M059J (cell line): ENCODE measurements at places on chromosomes 1 and 21.

GRCh38 chr1:180571832-180572636 is 13.3 kb downstream of the OVAAL start:
- peak; percentile 49 for DNase-seq

DNA sequence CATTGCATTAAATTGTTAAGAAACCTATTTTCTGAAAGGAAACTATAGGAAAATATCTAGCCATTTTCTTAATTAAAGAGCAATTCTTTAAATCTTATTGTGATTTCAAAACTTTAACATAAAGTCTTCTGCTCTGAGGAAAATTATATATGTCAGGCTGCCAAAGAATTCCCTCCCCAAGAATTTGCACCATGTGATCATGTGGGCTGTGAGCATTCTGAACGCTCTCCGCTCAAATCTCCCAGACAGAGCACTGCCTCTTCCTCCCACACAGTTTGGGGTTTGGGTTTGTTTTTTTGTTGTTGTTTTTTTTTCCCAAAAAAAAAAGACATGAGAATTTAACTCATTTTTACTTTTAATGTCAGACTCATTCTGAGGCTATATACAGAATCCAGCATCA is 155.9 kb upstream of the PALMD start:
- DNase-seq, result no peak

GRCh38 chr1:86778569-86779239 is 74.3 kb downstream of the SH3GLB1 start:
- DNase-seq, result peak; percentile 84

GRCh38 chr1:147762233-147763024 is 2.0 kb upstream of the GJA5 start:
- DNase-seq, result peak; percentile 32

DNA sequence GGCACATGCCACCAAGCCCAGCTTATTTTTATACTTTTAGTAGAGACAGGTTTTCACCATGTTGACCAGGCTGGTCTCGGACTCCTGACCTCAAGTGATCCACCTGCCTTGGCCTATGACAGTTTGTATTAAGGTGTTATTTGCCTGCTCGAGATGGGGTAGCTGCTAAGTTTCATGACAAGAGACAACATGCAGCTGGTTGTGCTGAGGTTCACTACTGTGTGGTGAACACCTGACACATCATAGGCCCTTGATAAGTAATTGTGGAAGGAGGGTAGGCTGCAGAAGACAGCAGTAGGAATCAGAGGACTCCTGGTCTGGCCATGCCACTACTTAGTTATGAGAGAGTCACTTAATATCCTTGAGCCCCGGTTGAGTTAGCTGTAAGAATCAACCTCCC is 46.2 kb downstream of the PLPP3 start:
- DNase-seq, result no peak

- no peak for DNase-seq
These were observed 81.5 kb downstream of the ZNF281 start for GRCh38 chr1:200328379-200328778.

GRCh38 chr1:244112636-244113035 is 61.6 kb downstream of the ZBTB18 start:
- peak; percentile 94 for DNase-seq

DNA sequence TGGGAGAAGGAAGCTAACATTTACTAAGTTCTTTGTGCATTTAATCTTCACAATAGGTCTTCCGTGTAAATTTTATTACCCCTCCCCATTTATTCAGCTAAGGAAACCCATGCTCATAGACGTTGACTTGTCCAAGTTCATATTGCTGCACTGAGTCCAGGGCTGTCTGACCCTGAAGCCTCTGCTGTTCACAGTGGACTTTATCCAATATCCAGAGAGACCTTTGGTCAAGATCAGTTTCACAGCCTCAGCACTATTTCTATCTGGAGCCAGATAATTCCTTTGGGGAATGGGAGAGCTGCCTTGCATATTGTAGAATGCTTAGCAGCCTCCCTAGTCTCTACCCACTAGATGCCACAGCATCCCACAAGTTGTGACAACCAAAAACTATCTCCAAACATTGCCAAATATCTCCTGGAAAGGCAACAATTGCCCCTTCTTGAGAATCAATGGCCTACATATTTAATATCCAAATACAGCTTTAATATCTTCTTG is 26.4 kb downstream of the ILDR2 start:
- no peak for DNase-seq

GRCh38 chr1:174958396-174958795 is 41.4 kb upstream of the CACYBP start:
- no peak for DNase-seq

DNA sequence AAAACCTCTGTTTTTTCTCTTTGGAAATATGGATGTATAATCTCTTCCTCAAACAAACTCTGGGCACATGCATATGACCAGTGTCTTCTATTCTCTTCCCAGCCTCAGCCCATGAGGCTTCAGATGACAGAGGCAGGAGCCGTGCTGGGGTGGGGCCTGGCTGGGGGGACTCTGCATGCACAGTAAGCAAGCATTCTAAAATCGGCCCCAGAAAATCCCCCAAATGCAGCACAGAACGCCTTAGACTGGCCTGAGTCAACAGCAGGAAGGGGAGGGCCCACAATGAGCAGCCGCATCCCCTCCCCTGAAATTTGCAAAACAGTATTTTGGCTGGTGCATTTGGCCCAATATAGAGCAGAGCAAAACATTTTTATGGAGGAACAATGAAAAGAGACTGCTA is 47.8 kb downstream of the ITPKB start:
- no peak for DNase-seq

DNA sequence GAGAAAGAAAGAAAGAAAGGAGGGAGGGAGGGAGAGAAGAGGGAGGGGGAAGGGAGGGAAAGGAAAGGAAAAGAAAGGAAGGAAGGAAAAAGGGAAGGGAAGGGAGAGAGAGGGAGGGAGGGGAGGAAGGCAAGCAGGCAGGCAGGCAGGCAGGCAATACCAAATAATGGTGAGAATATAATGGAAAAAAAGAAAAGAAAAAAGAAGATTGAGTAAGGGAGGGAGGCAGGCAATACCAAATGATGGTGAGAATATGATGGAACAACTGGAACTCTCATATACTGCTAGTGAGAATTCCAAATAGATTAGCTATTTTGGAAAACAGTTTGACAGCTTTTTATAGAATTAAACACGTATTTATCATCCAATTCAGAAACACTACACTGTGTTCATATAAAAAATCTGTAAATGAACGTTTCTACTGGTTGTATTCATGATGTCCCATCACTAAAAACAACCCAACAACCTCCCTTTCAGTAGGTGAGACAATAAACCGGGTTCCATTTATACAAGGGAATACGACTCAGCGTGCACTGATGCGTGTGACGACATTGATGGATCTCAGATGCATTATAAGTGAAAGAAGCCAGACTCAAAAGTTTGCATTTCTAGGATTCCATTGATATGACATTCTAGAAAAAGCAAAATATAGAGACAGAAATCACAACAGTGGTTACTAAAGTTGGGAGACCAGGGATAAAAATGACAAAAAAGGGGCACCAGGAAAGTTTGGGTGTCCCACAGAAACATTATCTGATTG is 226.4 kb downstream of the DSCAM start:
- no peak for DNase-seq

DNA sequence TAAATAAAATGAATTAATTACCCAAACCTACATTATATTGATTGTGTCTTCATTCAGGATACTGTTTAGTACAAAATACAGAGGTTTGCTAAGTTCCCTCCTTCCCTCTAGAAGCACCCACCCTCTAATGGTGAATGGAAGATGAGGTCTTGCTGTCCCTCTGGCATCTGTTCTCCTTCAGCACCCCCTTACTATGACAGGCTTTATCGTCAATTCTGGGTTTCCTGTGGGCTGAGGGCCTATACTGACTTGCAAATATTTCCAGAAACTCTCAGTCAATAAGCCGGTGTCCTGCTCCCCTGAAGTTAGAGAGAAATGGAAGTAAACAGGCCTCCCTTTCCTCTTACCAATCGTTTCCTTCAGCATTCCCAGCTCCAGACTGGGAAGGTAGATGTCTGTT is 13.2 kb downstream of the LAX1 start:
- no peak for DNase-seq

GRCh38 chr1:246597340-246597739 is 31.1 kb downstream of the CNST start:
- DNase-seq, result peak; percentile 82

DNA sequence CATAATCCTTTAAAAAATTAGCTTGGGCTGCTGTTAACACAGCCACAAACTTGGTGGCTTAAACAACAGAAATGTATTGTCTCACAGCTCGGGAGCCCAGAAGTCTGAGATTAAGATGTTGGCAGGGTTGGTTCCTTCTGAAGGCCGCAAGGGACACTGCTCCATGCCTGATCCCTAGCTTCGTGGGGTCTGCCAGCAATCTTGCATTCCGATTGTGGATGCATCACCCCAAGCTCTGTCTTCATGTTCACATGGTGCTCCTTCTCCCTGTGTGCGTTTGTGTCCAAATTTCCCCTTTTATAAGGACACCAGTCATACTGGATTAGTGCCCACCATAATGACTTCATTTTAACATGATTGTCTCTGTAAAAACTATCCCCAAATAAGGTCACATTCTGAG is 5.0 kb upstream of the HHIPL2 start:
- no peak for DNase-seq

GRCh38 chr1:9340864-9341263 is 48.2 kb downstream of the SPSB1 start:
- DNase-seq, result no peak

- peak; percentile 78 for DNase-seq
These were observed 53.3 kb upstream of the TINAGL1 start for GRCh38 chr1:31523012-31523411.

GRCh38 chr1:78619032-78619431 is 1.2 kb upstream of the IFI44L start:
- peak; percentile 66 for DNase-seq

DNA sequence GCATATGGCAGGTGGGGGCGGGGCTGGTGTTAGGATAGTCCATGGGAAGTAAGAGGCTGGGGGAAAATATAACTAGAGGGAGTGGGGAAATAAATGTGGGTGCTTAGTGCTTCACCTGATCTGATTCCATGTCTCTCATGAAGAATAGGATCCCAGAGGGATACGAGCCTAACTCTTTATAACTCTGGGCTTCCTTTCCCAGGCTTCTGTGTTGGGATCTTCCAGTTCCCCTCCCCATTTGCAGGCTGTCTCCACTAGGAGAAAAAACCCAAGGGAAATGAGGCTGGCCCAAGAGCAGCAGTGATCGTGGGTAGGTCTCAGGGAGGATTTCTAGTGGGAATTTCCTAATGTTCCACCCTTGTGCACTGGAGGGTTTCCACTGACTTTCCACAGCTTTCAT is 1.6 kb downstream of the KCNJ9 start:
- no peak for DNase-seq

DNA sequence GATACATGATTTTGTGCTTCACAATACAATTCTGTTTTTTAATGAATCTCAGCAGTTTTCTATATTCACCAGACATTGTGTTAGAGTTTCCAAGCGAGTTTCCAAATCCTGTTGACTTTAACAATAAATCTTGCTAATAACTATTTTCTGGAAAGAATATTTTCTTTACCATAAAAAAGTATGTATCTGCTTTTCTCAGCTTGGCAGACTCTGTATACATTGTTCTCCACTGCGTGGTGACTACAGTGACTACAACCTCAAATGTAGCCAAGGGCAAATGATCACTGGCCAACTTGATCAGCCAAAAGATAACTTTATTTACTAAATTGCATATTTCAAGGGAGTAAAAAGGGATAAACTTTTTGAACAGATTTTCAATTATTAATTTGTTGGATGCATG is 325.9 kb upstream of the ADAMTS5 start:
- DNase-seq, result no peak

GRCh38 chr1:112538883-112539282 is 30.1 kb downstream of the WNT2B start:
- DNase-seq, result no peak

- peak; percentile 77 for DNase-seq
These were observed 16.0 kb downstream of the ADSS2 start for GRCh38 chr1:244435562-244436205.

- no peak for DNase-seq
These were observed 579.8 kb upstream of the PKN2 start for GRCh38 chr1:88104236-88104635.

DNA sequence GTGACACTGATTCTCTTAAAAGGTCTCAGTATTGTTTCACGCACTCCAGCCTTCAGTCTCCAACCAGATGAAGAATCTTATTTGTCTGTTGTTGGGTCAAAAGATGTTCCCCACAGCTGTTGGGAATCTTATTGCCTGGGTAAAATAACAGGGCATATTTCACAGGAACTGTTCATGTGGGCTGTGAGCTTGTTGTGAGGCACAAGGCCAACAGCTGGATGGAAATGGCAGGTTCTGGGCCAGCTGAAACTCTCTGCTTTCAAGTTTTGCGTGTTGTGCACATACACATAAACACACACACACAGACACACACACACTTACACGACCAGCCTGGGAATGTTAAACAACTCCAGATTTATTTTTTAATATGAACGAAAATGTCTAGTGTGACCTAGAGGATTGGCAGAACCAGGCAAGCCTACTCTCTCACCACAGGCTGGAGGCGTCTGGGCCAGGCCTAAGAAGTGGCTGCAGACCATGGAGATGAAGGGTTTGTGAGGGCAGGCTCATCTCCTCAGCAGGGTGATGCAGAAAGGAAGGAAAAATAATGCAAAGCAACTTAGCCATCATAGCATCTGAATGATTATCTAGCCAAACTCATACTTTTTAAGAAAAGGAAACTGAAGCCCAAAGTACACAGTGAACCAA is 357.0 kb downstream of the TTLL7 start:
- DNase-seq, result no peak

- DNase-seq, result no peak
These were observed 9.1 kb downstream of the IBA57 start for GRCh38 chr1:228174482-228175315.

DNA sequence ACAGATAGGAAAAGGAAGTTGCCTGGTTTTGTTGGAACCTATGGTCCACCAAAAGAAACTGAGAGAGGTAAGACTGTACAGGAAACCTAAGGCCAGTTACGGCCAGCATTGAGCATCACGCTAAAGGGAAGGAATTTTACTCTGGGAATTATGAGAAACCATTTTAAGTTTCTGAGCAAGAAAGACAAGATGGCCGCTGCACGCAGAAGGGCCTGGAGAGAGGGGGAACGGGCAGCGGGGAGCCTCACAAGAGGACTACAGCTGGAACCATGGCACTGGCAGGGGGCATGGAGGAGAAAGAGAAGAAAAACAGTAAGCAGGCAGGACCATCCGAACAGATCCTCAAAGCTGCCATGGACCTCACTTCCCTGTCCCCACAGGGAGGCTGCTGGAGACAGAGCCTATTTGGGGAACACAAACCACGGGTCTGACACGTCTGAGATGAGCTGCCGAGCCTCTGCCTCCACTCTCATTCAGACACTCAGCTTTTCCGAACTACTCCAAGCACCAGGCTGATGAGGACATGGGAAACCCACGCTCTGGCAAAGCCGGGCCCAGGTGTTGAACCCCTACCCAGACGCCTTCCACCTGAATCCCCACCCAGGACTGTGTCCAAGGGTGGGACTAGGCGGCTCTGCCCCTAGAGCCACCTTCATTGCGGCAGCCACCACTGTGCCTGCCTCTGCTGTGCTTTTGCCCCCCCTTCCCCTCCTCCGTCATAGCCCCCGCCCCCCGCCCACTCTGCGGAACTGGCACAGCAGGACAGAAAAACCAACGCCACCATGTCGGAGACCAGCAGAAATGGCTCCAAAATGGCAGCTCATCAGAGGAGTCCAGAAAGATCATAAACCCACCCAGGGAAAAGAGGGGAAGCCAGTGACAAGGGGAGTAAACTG is 69.0 kb downstream of the CD46 start:
- no peak for DNase-seq

GRCh38 chr1:206882555-206882954 is 14.7 kb upstream of the IL24 start:
- no peak for DNase-seq

GRCh38 chr1:5818755-5819154 is 173.5 kb downstream of the NPHP4 start:
- DNase-seq, result no peak

GRCh38 chr1:246901874-246902273 is 29.9 kb downstream of the AHCTF1 start:
- DNase-seq, result no peak
